Mesothelial cell of epicardium (in vitro differentiated cells): ENCODE measurements at places on chromosomes 7 and 10.

- DNase-seq, result no peak
These were observed 68.8 kb downstream of the DGKB start for GRCh38 chr7:14833707-14834106.

DNA sequence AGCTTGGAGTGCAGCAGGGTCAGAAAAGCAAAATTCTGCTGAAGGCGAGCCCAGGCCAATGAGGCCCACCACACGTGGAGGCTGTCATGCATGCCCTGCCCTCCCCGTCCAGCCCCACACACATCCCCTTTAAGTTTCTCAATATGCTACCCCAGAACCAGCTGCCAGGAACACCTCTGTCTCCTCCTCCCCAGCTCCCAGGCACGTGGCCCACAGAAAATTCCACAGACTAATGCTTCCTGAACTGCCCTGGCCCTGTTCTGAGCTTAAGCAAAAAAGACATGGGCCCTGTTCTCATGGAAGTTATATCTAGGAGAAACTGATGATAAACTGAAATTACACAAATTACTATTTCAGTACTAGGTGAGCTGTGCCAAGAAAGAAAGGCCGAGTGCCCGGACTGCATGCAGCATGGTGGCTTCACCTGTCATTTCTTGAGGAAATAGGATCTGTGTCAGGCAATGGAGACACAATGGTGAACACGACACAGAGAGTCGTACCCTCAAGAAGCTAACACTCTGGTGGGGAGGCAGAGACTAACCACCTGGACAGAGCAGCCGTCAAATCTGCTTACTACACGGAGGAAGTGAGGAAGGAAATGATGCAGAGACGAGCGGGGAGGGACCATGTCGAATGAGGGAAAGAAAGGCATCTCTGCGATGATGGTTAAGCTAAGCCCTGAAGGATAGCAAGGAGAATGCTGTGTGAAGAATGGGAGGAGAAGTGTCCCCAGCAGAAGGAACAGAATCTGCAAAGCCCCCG lies 44.5 kb downstream of the PODXL start:
- DNase-seq, result no peak

DNA sequence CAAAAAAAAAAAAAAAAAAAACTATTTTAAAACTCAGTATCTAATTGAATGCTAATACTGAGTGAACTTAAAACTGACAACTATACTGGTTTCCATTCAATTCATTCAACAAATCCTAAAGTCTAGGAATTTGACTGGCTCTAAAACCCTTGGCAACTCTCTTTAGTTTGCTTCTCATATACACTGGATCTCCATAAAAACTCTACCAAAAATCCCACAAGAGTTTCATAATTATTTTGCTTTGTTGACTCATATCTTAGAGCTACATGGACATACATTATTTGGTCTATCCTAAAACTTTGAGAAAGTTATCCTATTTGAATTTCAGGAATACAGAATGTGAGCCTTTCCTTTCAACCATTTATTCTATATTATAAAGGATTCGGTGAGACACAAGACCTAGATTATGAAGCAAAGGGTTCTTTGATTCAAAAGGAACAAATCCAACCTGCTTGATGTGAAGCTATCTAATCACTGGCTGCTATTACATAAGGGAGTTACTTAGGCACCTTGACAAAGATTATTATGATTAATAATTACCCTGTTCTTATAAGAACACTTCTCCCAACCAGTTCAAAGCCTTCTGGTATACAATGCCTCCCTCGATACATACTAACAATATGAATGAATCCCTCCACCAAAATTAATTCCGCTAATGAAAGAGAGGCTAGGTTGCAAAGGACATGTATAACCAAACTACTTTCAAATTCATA lies 15.8 kb upstream of the KMT2E start:
- DNase-seq, result no peak

DNA sequence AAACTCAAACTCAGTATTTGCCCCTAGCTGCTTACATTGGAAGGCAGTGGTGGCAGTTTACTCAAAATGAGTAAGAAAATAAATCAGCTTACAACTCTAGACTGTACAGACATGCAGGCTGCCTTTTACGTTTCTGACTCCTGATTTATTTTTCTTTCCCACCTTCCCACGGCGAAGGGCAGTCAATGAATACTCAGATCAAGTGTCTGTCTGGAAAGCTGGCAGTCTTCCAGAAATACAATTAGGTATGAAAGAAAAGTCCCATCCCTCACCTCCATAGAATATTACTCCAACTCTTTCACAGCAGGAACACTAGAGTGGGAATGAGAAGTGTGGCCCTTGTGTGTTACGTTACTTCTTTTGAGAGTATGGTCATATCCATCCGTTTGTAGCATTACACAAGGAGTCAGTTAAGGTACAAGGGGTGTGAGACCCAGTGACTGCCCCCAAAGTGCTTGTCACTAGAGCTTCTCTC lies 1.3 kb upstream of the PAPSS2 start:
- no peak for DNase-seq

DNA sequence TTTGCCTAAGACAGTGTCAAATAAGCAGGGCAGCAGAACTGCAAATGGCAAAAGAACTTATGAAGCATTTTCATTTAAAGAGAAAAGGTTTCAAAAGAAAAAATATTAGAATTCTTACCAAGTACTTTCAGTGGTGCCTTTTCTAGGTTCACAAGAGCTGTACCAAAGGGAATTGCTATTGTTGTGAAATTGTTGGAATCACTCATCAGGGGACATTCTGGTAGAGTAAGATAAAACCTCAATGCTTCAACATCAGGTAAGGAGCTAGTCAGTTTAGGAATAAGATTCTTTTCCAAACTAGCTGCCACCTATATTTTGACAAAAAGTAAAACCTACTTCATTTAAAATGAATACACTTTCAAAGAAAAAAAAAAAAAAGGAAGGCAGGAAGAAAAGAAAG lies 85.0 kb downstream of the HERC4 start:
- no peak for DNase-seq

DNA sequence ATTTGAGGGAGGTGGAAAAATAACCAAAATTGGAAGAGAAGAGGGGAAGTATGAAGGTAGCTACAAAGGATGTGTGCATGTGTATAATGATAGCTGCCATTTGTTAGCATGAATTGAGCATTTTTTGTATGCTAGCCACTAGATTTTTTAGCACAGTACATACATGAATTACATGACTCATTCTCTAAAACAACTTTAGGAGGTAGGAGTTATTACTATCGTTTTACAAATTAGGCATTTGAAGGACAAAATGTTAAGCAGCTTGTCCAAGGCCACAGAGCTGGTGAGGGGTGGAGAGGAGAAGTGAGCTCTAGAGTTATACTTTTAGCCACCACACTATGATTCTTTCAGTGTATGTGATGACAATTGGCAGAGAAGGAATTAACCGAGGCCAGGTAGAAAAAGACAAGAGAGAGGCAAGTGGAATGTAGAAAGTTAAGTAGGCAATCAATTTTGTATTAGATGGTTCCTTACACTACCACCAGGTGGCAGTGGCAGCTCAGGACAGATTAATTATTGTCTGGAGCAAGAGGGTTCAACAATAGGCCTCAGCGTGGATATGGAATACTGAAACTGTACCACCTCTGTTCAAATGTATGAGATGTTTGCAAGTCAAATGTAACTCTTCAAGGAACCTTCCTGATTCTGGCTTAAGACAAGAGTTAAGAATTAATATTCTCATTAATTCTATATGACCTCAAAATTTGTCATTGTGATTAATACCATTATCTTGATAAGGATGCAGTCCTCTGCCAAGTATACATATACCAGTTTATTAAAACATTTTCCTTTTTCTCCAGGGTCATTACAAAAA lies 128.0 kb downstream of the MBL2 start:
- DNase-seq, result peak; percentile 49

GRCh38 chr7:149063476-149063875 lies 27.0 kb downstream of the ZNF786 start:
- no peak for DNase-seq

- no peak for DNase-seq
These were observed 24.9 kb upstream of the SEC61G start for GRCh38 chr7:54783952-54784351.

DNA sequence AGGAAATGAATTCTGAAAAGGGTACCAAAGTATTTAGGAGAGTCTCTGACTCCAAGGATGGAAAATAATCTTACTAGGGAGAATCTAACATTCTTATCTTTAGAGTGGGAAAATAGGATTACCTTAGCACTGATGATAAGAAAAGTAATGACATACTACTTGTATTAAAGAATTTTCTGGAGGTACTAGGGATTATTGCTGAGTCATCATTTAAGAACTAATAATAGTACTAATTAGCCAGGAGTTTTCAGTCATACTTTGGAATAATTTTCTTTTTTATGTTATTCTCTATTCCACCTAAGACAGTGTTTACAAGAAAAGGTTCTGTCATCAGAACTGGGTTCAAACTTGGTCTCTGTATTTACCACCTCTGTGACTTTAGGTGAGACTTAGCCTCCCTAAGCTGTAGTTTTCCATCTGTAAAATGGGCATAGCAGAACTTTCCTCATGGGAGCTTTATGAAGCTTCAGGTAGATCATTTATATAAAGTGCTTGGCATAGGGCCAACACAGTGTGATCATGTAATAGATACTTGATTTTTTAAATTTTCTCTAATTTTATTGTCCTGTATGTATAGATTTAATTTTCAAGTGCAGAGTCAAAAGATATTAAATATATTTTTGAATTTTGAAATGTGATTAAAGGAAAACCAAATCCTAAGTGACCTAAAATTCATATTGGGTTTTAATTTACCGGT lies 20.4 kb downstream of the ITGB8 start:
- no peak for DNase-seq

DNA sequence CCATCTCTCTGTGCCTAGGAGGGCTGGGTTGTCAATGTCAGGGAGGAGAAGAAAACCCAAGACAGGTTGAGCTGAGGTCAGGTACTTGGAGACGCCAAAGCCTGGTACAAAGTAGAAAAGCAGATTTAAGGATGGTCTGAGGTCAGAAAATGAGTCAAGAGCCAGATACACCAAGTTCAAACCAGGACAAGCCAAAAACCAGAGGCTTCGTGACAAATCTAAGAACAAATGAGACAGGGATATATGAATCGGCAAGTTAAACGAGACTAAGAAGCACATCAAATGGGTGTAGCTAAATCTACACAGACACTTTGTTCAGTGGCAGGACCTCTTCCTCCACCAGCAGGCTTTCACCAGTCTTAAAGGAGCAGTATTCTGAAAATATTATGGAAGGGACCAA lies 34.2 kb downstream of the C7orf33 start:
- no peak for DNase-seq
